Lung (tissue), 17 donors: ENCODE measurements at places on chromosomes 5 and 9.
A peak's percentile ranks its signal among the peaks of the same experiment; 100 is the strongest.

GRCh38 chr5:147748590-147748989, 33.9 kb downstream of the JAKMIP2 start:
- DNase-seq, result no peak

GRCh38 chr9:20728493-20729220, 44.6 kb downstream of the FOCAD start:
- DNase-seq, result peak; percentile 56

DNA sequence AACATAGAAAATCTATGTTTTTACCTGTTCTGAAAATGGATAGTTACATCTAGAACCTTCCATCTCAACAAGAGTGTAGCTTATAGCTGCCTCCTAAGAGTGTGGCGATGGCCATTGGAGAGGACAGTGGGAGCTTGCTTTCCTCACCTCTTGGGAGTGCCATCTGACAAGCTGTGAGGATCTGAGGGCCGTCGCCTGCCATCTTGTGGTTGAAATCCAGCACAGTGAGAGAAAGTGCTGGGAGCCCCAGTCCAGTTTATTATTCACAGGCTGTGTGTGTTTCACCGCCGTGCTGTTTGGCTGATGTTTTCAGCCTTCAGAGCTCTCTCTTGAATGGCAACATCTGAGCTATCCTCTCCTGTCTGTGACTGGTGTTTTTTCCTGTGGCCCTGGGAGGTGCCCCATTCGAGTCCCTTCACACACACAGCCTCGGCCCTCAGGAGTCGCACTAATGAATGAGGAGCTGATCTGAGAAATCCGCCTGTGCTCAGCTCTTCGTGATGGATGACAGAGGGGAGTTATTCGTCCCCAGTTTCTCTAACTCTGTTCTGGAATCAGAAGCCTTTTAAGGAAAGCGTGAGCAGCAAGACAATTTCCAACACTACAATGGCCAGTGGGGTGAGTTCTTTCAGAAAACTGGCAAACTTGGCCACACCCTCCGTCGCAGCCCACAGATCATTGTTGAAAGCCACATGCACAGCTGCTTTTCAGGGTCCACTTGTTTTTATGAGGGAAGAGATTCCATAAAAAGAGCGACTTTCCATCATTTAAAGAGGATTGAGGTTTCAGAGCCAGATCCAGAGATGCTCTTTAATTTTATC, 170.3 kb downstream of the PDZD2 start:
- peak; percentile 71 for DNase-seq

DNA sequence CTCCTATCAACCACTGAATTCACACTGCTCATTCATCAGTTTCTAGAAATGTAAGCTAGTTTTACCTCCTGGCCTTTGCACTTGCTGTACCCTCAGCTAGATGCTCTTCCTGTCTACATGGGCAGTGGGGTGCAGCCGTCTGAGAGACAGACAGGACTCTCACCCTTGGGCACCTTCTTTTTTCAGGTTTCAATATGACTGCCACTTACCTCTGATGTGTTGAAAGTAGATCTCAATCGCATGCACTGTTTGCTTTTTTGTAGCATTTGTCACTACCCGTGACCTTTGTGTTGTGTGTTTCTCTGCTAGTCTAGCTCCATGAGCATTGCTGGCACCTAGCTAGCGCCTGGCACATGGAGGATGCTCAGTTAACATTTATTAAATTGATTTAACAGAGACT, 403.1 kb upstream of the TRPC7 start:
- DNase-seq, result no peak

- DNase-seq, result peak; percentile 81
These were observed 8.5 kb upstream of the ANGPTL2 start for GRCh38 chr9:127130661-127131538.

GRCh38 chr5:134568761-134569695, 43.6 kb downstream of the JADE2 start:
- DNase-seq, result peak; percentile 52

- DNase-seq, result no peak
These were observed 127.2 kb downstream of the MLLT3 start for GRCh38 chr9:20495098-20495497.

DNA sequence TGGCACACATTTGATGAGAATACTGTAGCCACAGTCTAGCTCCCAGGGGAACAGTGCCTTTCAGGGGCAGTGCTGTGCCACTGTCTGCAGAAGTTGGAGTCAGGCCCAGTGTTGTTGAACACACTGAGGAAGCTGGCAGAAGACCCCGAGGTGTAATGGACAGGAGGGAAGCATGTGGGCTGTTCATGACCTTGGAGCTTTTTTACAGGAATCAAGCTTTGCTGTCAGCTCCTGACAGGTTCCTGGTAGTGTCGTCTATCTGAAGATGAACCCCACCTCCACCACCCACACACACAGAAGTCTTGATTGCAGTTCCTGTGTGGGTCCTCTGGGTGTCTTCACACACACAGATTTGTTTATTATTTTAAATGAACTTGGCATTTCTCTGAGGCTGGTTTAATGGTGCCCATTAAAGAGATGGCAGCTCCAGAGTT, 40.3 kb upstream of the TNFAIP8 start:
- no peak for DNase-seq

- peak; percentile 17 for DNase-seq
These were observed 26.4 kb downstream of the TMOD1 start for GRCh38 chr9:97527626-97528528.

- no peak for DNase-seq
These were observed 55.3 kb downstream of the JAKMIP2 start for GRCh38 chr5:147727200-147727599.

- peak; percentile 13 for DNase-seq
These were observed 37.2 kb downstream of the PLAC8L1 start for GRCh38 chr5:146068206-146068605.

GRCh38 chr9:18717759-18718158, 243.8 kb downstream of the ADAMTSL1 start:
- DNase-seq, result no peak

DNA sequence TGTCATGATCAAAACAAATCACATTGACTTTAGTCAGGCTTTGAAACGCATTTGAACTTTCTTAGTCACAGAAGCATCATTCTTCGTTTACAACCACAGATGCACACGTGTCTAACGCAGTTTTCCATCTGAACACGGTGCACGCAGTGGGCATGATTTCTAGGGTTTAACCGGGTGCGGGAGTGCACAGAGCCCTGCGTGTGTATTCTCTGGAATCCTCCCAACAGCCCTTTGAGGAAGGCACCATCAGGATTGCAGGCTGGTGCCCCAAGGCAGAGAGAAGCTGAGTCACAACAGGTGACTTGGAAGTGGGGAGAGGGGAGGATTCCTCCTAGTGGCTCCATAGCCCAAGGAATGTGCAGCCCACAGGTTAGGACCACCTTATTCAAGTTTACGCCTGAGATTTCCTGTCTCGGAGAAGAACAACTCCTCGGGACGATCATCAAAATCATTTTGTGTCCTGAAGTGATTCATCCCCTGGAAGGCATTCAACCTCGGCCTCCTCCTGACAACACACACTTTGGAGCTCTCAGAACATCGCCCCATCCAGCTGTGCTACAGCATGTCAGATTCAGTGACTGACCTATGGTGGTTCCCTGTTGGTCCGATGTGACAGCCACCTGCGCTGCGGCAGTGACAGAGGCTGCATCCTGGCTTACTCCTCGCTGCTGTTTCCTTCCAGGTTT, 13.1 kb downstream of the ROPN1L start:
- no peak for DNase-seq

DNA sequence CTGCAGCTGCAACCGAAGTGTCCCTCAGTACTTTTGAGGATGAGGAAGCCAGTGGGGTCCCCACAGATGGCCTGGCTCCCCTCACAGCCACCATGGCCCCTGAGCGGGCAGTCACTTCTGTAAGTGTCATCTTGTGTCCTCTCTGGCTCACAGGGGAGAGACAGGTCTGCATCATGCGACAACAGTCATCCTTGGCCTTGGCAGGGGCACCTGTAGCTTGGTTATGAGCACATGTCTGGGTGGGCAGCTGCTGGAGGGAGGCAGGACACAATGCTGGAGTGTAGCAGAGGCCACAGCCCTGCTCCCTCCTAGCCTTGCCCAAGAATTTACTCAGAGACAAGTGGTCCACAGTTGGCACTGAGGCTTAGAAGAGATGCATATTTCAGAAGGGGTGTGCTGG, 71.7 kb downstream of the COL15A1 start:
- no peak for DNase-seq

GRCh38 chr5:123358304-123358703, 64.9 kb downstream of the CEP120 start:
- DNase-seq, result no peak

GRCh38 chr5:96093890-96094381, 132.3 kb upstream of the ELL2 start:
- no peak for DNase-seq

DNA sequence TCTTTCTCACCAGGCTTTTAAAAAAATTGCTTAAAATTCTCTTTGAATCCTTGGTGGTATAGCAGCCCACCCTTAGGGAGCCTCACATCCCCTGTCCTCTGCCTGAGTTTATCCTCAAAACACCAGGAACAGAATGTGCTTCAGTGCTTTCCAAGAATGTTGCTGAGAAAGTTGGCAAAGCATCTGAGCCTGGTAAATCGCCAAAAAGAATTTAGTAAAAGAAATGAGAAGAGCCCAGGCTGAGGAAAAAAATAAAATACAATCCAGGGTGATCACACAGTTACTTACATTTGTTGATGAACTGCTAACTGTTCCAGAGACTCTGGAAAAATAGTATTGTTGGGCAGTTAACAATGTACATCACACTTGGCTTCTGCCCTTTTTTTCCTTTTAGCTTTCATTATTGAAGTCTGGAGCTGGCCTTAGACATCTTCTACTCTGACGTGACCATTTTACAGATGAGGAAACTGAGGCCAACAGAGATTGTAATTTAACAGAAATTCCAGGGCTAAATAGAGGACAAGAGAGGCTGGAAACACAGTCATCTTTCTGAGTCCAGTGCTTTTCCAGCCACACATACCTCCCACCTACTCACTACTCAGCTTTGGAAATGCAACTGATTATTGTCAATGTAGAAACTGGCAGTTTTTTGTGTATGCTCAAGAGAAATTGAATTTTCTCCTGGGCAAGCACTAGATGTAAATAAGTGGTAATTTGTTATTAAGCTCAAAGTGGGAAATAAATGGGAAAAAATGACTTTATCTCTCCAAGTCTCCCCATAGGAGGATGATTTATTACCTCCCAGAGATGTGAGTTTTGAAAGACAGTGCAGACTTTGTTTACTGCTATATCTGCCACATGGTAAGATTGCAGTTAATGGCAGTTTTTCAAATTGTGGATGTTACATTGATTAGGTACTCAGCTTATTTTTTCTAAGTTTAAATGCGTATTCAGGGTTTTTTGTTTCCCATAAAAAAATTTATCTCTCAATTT, 86.7 kb upstream of the ALDH1A1 start:
- peak; percentile 81 for DNase-seq

DNA sequence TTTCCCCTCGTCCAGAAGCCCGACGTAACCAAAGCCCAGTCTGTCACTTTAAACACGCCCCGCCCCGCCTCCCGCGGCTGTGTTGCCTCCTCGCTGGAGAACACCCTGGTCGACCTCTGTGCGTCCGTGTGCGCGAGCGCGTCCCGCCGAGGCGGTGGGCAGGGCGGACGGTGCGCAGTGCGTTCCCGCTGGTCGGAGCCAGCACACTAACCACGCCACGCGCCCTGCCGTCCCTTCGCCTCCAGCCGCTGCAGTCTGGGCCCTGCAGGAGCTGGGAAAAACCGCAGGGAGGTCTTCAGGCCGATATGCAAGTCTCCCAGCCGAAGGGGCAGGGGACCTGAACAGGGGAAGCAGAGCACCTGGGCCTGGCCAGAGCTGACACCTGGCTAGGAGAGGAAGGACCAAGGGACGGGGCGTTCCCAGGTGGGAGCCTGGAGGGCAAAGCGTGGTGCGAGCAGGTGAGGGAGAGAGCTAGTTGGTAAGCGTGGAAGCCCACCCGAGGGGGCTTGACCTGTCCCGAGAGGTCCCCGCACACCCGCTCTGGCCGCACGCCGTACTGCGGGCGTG, 1.3 kb upstream of the PHPT1 start:
- DNase-seq, result peak; percentile 60

DNA sequence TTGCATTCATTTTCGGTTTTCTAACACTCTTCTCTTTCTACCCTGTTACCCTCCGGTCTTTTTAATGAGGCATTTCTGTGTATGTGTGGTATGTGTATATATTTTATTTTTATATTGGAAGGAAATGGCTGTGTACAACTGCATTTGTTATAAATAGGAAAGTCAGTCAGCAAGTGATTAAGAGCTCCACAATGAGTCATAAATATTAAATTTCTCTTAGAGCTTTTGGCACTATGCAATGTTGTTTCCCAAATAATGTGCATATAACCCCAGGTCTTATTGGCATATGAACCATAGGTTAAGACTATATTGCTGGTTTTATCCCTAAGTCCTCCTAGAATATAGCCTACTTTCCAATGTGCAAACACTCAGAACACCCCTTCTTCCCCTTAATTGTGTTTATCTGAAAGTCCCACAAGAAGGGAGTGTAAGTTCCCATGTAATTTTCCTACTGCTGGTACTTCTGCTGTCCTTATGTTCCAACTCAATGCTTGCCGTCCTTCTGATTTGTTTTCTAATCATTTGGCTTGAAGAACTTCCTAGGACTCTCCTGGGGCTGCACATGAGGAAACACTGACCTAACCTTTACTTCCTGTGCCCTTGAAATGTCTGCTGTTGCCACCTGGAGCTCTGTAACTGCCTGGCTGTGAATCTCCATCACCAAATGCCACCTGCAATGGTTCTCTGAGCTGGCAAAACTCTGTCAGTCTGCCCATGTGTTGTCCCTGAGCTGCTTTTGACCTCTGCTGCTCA, 65.5 kb upstream of the PCSK5 start:
- no peak for DNase-seq

DNA sequence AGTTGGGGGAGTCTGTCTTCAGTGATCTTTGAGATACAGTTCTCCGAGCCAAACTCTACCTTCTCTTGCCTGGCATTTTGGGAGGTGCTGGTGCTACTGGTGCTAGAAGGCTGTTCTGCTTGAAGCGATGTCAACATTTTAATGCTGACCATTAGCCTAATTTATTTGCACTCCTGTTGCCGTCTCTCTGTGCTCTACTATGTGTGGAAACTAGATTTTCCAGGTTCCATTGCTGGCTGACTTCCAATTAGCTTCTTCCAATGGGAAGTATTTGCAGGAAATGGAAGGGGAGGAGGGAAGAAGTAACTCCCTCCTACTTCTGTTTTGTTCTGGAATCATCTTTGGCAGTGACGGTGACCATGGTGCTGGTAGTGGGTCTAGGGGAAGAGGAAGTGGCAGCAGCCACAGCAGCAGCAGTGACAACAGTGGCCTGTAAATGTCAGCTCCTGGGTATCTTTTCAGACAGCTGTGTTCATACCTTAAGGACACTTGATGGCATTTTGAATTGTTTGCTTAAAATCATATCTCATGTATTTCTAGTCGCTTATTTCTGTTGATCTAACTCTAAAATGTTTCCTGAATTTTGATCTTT, 7.9 kb downstream of the TXNDC8 start:
- no peak for DNase-seq

DNA sequence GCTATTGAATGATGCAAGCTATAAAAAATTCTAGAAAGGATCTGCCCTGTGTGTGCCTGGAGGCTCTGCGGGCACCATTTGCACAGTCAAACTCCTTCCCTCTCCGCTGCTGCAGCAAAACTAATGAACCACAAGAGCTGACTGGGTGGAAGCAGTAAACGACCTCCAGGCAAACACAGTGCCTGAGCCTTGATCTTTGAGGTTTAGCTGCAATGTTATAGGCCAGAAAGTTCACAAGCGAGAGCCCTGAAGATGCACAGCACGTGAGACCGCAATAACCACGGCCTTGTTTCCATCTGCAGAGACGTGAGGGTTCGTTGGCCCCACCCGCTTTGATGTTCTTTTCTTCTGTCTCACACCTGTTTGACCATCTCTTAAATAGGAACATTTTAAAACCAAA, 69.2 kb upstream of the S1PR3 start:
- DNase-seq, result no peak

GRCh38 chr5:1832511-1833250, 31.5 kb downstream of the NDUFS6 start:
- no peak for DNase-seq

- DNase-seq, result no peak
These were observed 300.5 kb downstream of the IRX1 start for GRCh38 chr5:3896098-3896497.
